Right kidney (tissue), 9 donors: ENCODE measurements at places on chromosomes 7 and 10.
A peak's percentile ranks its signal among the peaks of the same experiment; 100 is the strongest.

DNA sequence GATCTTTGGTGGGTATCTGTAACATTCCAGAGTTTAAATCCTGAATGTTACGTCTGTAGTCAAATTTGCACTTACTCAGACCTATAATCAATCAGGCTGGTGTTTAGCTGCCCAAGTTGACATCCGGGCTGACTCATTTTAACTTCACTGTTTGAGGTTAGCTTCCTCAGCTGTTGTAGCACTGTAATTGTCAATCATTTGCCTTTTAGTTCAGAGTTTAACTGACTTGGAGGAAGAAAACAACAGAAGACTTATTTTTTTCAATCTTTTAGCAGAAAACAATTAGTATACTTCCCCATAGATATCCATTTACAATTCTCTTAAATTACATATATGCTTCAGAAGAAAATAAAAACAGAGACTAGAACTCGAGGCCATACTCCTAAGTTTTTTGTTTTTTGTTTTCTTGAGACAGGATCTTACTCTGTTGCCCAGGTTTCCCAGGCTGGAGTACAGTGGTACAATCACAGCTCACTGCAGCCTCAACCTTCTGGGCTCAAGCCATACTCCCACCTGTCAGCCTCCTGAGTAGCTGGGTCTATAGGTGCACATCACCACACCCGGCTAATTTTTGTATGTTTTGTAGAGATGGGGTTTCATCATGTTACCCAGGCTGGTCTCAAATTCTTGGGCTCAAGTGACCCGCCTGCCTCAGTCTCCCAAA, 38.5 kb upstream of the LRRC17 start:
- DNase-seq = no peak

DNA sequence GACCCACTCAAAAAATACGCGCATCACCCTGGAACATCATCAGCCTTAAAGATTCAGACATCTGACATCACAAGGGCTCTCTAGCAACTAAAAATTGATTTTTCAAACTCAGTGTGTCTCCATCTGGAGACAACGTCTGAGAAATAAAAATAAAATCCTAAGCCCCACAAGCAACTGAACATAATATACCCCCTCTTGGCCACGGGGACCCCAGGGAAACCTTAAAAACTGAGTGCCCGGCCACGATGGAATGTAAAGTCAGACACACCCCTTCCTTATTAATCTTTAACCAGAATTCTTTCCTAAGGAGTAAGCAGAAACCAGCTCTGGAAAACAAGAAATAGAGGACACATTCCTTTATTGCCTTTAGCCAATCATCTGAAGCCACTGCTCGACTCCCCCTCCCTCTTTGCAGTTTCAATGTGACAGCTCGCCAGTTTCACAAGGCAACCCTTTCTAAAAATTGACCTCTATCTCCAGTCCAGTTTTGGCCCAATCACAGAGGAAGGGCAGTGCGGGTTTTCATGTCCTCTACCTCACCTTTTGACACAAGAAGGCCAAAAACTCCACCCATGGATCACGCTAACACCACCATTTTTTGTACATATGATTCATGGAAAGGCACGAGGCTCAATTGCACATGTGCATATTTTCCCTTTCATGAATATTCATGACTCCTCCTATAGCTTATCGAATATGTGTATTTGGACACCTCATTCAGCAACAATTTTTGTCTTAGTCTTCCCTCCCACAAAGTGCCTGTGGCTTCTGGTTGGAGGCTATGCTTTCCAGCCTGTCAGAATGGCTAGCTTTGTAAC, 24.2 kb downstream of the IFIT3 start:
- peak; percentile 68 for DNase-seq

DNA sequence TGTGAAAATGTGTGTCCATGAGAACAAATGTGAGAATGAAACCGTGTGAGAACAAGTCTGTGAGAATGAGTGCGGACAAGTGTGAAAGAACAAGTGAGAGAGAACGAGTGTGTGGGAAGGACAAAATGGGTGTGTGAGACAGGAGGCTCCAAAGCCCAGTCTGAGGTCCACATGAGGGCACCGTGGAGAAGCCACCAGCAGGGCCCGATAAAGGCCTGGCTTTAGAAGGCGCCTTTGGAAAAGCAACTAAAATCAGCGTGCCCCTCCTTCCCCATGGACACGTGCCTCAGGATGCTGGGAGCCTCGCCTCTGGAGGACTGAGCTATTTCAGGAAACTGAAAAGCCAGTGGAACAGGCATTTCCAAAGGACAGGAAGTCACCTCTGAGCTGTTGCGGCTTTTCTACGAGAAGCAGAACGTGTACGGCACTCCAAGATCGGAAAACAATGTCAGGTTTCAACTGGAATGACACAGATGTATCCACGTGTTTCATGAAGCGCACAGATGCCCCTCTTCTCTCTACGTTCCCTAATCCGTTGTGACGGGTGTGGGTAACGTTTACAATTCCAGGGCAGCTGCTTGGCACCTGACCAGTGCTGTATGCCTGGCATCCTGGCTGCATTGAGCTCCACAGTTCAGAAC, 46.4 kb downstream of the ESYT2 start:
- DNase-seq = no peak

- no peak for DNase-seq
These were observed 50.9 kb downstream of the DGKB start for GRCh38 chr7:14851610-14852009.

GRCh38 chr10:44994752-44995530, 5.8 kb upstream of the ZNF22 start:
- no peak for DNase-seq

- DNase-seq = no peak
These were observed 1.2 kb downstream of the SORCS1 start for GRCh38 chr10:107163076-107163855.

DNA sequence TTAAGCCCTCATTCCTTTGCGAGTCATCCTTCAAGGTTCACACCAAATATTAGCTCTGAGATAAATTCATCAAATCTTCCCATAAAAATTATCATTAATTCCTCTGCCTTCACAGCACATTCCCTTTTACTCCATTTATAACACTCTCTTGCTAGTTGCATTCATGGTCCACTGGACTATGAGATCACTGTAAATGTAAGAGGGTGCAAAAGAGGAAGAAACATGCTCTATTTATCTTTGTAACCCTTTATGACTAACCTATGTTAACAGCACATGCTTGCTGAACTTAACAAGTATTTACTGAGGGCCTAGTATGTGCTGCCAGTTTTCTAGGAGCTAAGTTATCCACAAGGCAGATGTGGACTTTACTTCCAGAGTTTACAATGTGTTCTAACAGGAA, 86.7 kb upstream of the TMEM168 start:
- no peak for DNase-seq

DNA sequence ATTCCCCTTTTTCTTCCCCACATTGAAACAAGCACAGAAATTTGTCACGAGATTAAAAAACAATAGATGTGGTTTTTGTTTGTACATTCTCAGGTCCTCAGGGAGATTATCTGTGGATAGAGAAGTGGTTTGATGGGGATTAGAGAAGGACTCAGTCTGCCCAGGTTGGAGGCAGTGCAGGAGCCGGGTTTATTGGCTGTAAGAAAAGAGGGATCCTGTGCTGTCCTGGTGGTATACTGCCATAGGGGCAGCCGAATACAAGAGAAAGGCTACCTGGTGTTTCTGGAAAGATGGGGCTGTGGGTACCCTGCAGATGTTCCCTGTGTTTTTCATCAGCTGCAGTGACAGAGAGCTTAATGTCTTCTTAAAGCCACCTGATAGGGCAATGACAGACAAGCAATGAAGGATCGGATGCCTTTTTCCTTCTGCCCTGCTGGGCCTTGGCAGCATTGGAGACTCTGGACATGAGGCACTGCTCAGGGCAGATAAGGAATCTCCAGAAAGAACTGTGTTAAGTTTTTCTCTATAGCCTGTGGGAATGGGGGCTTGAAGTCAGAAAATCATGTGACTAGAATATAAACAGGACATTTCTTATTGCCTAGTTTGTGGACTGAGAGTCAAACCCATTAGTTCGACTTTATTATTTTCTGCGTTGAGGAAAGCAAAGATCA, 18.1 kb upstream of the GPR141 start:
- DNase-seq = no peak
